ENCODE measurements at places on chromosomes 1 and 21.

DNA sequence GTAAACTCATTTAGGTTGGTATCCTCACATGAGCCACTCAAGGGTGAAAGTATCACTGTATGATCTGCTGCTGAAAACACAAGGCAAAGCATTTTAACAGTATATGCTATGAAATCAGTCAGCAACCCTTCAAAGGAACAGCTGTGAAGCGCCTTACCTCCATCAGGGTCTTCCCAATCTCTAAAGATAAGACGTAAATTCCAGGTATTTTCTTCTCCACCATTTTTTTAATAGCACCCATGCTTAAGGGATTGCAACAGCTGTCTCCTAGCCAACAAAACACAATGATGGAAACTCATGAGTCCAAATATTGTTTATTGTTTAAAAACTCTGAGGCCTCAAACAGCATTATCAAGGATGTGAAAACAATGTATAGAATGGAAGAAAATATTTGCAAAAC, 4.8 kb downstream of the PPT1 start:
- no peak for DNase-seq

GRCh38 chr1:154416471-154417337, 11.6 kb downstream of the IL6R start:
- no peak for DNase-seq

- no peak for DNase-seq
Observed at GRCh38 chr1:74215229-74215628, 17.2 kb downstream of the FPGT start.

DNA sequence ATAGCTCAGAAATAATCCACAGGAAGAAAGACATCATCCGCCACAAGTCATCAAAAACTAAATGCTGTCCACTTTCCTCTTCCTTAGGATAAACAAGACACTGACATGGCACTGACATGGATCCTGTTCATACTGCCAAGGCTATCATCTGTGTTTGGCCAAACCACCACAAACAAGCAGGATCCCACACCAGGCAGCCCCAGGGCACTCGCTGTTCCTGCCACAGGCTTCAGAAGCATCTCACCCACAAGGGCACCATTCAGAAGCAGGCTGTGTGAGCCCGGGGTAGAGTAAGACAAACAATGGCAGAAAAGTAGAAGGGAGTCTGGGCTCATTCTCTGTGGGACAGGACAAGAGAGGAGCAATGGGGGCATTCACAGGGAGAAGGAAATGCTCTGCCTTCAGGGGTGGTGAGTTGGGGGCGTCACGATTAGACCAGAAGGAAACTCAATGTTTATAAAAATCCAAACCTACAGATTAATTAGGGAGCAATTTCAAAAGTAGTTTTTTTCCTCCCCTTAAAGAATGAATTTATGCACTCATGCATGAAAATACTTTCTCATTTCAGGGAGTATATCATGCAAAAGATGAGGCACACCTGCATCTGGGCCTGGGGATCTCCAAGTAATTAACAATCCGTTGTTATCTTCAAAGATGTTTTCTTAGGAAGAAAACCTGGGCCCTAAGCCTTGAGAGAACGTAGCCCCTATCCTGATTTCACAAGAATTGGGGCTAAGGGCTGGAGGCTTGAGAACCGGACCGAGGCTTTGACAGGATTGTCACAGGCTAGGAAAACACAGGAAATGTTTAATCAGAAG, 43.3 kb upstream of the ATP1A1 start:
- no peak for DNase-seq

DNA sequence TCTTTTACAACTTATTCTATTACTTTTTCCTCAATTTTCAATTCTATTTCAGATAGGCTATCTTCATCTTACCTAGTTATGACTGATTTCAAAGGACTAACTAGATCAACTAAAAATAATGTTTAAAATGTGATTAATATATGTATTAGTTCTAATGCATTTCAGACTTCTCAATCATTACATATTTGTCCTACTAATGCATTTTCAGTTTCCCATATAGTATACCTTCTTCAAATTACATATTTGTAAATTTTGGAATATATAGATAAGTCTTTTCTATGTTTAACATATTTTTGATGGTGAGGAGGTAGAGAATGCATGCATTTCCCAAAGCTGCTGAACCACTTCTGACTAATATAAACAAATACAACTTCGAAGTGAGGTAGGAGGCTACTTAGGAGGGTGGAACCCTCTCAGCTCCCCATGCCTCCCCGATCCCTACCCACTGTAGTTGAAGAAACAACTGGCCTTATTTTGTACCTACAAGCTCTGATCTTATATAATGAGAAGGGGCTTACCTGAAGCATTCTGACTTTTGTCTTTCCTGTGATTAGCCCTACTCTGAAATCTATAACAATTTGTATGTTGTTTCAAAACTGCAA, 1.7 kb downstream of the TRMT1L start:
- DNase-seq = no peak

GRCh38 chr1:20594746-20595145, 5.8 kb downstream of the CDA start:
- no peak for DNase-seq

- DNase-seq = no peak
Observed at GRCh38 chr21:42918291-42918690, 7.1 kb downstream of the ERVH48-1 start.

- no peak for DNase-seq
Observed at GRCh38 chr1:59013276-59013927, 229.6 kb upstream of the JUN start.

DNA sequence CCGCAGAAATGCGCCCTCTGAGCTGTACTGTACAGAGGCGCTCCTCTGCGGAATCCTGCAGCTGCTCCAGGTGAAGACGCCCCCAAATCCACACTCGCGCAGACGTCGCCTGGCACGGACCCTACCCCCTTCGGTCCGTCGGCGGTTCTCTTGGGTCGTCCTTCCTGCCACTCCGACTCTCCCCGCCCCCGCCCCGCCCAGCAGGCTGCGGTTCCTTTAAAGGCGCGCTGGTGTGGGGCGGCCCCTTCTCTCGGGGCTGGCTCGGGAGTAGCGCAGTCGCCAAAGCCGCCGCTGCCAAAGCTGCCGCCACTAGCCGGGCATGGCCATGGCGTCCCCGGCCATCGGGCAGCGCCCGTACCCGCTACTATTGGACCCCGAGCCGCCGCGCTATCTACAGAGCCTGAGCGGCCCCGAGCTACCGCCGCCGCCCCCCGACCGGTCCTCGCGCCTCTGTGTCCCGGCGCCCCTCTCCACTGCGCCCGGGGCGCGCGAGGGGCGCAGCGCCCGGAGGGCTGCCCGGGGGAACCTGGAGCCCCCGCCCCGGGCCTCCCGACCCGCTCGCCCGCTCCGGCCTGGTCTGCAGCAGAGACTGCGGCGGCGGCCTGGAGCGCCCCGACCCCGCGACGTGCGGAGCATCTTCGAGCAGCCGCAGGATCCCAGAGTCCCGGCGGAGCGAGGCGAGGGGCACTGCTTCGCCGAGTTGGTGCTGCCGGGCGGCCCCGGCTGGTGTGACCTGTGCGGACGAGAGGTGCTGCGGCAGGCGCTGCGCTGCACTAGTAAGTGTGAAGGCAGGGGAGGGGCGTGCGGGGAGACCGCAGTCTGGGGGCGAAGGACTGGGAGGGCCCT, at the start of gene RASSF5:
Gene RASSF5, plus strand, starts transcription at position 248 of the 846 bp plus-strand sequence. Its CDS starts 72 bp downstream, at position 320.
- peak; percentile 82 for DNase-seq

DNA sequence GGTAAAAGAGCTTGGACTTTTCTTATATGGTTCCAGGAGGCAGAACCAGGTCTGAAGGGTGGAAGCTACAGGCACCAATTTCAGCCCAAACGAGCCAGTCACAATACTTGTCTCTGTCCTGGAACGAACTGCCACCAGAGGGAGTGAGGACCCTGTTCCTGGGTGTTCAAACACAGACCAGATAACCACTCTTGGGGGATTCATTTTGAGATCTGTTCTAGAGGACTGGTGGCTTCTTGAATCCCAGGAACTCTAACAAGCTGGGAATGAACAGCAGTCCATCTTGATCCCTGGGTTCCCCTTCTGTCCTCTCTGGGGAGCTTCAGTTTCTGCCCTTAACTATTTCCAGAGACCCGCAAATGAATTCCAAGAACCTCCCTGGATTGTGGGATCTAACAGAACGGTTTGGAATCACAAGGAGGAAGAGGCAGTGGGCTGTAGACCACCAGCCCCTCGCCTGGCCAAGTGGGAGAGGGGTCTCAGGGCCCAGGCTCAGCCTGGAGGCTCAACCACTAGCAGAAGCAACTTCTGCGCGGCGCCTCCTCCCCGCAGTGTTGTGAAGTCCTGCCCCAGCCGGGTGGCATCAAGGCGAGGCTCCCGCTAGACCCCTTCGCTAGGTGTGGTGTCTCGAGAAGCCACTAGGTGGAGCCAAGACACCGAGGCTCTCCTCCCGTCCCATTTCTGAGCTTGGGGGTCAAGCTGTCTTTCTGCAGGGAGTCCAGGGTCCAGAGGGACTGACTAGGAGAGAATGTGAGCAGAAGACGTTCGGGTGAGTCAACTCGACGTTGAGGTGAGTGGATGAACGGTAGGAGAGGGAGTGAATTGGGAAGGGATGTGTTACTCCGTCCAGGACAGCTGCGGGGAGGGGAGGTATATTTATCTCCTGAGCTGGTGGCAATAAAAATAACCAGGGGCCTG, 12.1 kb upstream of the NES start:
- peak; percentile 70 for DNase-seq

GRCh38 chr1:171663036-171663853, 10.8 kb upstream of the MYOC start:
- DNase-seq = no peak
